ENCODE measurements at places on chromosomes 13 and 19.

DNA sequence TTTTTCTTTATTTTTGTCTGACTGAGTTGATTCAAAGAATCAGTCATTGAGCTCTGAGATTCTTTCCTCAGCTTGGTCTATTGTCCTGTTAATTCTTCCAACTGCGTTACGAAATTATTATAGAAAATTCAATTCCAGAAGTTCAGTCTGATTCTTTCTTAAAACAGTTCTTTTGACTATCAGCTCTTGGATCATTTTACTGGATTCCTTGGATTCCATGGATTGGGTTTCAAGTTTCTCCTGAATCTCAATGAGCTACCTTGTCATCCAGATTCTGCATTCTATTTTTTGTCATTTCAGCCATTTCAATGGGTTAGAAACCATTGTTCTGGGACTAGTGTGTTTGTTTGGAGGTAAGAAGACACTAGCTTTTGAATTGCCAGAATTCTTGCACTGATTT lies 169.3 kb downstream of the PCDH20 start:
- no peak for DNase-seq

GRCh38 chr13:21465710-21466160 lies 6.6 kb upstream of the ZDHHC20 start:
- DNase-seq, result no peak

- DNase-seq, result no peak
These were observed 5.0 kb upstream of the C19orf33 start for GRCh38 chr19:38298821-38299680.

DNA sequence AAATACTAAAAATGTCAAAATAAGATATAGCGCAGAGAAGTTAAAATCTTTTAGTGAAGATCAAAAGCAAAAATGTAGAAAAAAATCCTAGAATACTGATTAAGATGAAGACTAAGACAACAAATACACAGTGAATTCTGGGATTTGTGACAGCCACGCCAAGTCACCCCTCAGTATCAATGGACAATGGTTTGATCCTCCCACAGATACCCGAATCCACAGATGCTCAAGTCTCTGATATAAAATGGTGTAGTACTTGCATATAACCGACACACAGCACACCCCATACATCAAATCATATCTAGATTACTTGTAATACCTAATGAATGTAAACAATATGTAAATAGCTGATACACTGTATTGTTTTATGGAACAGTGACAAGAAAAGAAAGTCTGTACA lies 5.9 kb downstream of the MIPEP start:
- DNase-seq, result no peak

- no peak for DNase-seq
These were observed 168.5 kb upstream of the FREM2 start for GRCh38 chr13:38518328-38518727.

DNA sequence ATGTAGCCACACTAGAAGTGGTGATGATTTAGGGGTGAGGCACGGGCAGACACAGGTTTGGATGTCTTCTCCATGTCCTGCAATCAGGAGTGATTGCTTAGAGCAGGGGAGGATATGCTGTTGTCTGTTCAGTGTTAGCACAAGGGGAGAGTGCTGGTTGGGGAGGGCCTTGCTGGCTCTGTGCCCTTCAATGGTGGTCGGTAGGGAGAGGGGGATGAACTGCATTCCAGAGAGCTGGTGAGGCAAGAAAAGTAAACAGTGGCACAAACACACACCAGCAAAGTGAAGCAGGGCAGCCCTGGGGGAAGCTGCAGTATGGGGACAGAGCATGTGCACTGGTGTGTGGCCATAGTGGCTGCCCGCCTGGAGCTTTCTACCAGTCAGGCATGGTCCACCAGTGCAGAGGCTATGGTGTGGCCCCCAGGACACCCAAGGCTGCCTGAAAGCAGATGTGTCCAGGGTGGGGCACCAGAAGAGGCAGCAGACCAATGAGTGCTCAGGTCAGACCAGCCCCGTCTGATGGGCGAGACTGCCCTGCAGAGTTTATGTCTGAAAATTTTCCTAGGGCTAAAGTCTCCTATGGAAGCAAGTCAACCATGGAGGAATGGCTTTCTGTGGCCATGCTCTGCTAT lies 1676.9 kb downstream of the PCDH9 start:
- no peak for DNase-seq

DNA sequence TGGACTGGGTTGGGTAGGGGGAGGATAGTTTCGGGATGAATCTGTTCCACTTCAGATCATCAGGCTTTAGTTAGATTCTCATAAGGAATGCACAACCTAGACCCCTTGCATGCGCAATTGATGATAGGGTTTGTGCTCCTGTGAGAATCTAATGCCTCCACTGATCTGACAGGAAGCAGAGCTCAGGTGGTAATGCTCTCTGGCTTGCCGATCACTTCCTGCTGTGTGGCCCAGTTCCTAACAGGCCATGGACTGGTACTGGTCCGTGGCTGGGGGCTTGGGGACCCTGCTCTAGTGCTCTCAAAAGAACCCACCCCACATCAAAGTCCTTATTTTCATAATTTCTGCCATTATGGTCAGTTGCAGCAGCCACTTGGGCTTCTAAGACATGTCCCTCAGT lies 30.1 kb downstream of the DNAJC3 start:
- DNase-seq, result no peak

DNA sequence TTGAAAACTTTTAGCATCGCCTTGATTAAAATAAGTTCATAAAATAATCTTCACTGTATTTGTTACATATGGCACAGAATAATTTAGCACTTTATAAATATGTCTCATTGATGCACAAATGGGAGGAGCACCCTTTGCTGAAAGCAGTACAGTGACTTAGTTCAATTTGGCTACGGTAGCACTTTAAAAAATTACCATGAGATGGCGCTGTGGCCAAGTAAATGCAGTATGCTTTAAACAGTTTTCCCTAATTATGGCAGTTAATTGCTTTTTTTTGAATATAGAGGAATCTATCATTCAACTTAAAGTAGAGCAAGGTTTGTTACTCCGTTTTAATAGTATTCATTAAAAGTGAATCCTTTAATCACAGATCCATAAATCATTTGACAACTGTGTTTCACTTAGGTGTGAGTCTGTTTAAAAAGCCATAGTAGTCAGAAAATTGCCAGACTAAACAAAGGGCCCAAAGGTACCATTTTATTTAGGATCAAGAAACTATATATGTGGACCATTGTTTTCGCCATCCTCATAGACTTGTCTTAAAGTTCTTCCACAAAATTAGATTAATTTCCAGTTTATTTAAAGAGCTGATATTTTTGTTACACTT lies 34.7 kb upstream of the ESD start:
- DNase-seq, result peak; percentile 60

- DNase-seq, result no peak
These were observed 615.5 kb upstream of the KLHL1 start for GRCh38 chr13:70723732-70724131.

GRCh38 chr19:41595258-41595889 lies 19.4 kb downstream of the CEACAM21 start:
- peak; percentile 77 for DNase-seq

DNA sequence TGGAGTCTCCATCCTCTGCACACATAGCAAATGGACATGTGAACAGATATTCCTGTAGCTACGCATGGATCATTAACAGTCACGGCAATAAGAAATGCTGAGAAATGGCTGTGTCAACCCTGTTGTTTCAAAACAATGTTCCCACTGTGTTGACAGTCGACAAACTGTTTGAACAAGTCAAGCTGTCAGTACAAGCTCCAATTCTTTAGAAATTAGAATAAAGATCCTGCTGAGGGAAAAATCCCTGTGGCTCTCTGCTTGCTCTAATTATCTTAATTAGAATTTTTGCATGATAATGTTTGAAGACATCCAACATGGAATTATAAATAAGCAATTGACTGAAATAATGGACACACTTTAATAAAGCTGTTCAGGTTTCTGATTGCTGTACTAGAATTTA lies 37.9 kb upstream of the CPB2 start:
- DNase-seq, result no peak

DNA sequence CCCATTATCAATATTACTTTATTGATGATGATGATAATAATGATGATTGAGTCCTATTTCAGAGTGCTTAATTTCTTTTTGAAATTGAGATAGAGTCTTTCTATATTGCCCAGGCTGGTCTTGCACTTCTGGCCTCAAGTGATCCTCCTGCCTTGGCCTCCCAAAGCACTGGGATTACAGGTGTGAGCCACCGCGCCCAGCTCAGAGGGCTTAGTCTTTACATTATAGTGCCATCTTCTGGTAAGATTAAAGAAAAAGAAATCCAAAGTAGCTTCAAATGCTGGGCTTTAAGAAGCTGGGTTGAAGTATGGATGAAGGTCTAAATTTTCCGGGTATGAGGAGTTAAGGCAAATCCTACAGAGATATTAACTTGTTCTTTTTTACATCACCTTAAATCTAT lies 3.4 kb upstream of the ZNF333 start:
- DNase-seq, result peak; percentile 36

- no peak for DNase-seq
These were observed 67.9 kb downstream of the CCDC70 start for GRCh38 chr13:51929699-51930098.

- no peak for DNase-seq
These were observed 51.6 kb upstream of the UBL3 start for GRCh38 chr13:29901710-29902631.

GRCh38 chr19:48543121-48543710 lies 8.8 kb upstream of the SULT2B1 start:
- DNase-seq, result no peak

- DNase-seq, result no peak
These were observed 70.7 kb upstream of the ANKRD10 start for GRCh38 chr13:110985541-110985940.

GRCh38 chr13:81406639-81407292 lies 1065.8 kb upstream of the SPRY2 start:
- DNase-seq, result no peak
